Mesenchymal stem cell (in vitro differentiated cells and primary cell): ENCODE measurements at places on chromosomes 7 and 10.

DNA sequence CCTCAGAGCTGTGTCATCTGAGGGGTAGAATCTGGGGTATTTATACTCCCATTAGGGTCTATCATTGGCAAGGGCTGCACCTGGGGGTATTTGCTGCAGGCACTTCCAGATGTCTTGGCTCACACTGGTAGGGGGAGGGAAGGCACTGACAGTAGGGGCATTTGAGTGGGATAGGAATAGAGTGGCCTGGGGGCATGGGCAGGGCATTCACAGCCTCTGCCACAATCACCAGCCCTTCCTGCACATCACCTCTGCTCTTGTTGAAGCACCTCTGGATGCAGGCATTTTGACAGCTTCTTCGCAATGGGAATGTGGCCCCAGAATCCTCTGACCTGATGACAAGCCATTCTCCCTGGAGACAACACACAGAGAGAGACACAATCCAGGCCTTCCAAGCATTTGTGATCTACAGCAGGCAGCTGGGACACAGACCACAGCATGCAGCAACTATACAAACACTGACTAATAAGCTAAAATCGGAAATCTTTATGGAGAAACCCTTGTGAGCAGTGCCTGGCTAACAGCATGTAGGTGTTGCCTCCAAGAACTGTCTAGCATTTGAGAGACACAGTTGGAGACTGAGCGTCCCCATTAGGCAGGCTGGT, 178.5 kb downstream of the KCNMA1 start:
- peak; percentile 89 for DNase-seq

- DNase-seq, result no peak
Observed at GRCh38 chr7:31123726-31124125, 71.6 kb downstream of the ADCYAP1R1 start.

- DNase-seq, result no peak
Observed at GRCh38 chr7:12571691-12572090, 1.2 kb downstream of the SCIN start.

DNA sequence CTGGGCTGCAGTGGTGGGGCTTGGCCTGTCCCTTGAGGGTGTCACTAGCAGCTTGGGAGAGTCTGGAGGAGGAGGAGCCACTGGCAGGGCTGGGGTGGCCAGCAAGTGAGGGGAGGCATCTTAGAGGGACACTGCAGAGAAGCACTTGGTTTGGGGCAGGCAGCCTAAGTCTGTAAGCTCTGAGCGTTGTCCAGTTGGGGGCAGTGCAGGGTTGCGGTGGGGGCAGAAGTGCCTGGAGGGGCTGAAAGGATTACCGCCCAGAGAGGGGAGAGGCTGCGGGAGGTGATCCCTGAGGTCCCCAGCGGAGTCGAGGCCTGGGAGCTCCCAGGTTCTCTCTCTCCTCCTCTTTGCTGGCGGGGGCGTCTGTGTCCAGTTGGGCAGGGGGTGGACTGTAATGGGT, 7.4 kb downstream of the ADCYAP1R1 start:
- DNase-seq, result no peak

GRCh38 chr10:119299531-119299930, 92.2 kb downstream of the GRK5 start:
- DNase-seq, result peak; percentile 59

GRCh38 chr10:87590705-87591588, 68.7 kb upstream of the PAPSS2 start:
- DNase-seq, result peak; percentile 35

DNA sequence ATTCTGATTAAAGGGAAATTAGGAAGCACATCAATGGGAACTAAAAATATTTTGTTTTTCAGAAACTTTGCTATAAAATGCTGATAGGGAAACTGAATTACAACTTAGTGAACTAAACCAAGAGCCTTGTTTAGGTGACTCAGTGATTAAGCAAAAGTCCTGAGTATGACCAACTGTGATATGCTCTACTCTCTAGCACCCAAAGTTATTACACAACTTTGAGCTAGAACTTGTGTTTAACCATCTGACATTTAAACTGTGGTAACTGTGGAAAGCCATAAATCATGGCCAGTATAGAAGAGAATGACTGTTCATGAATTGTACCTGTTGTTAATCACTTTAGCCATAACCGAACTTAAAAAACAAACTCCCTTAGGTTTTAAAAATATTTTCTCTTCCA, 127.4 kb downstream of the ZNF365 start:
- peak; percentile 75 for DNase-seq

DNA sequence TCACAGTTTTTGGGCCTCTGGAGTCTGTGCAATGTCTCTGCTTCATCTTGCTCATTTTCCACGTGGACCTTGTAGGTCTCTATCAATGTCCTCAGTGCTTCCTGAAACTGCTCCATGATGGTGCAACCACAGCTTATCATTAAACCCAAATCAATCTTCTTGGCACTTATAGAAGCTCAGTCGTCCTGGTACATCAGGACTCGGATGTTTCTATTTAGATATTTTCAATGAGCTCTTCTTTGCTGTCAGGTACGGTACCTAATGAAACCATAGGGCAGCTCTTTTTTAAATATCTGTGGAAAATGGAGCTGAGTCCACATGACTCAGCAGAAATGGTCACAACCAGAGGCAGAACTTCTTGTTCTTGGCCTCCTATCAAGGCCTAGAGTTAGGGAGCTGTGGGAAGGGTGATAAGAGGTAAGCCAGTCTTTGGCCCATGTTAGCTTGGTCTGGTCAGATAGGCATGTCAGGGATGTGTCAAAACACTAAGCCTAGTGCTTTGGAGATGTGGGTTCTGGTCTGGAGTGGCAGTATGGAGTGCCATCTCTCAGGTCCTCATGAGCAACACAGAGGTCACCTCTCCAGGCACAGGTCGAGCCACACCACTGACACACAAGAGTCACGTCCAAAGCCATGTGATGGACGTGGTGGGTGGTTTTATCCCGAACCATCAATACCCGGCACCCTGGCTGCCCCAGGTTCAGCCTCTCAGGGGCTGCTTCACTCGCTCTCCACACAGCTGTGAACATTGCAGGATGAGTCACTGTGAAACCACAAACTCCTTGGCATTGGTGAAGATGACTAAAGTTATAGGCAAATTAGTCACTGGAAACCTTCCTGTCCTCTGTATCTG, 87.0 kb downstream of the TBXAS1 start:
- peak; percentile 97 for DNase-seq

DNA sequence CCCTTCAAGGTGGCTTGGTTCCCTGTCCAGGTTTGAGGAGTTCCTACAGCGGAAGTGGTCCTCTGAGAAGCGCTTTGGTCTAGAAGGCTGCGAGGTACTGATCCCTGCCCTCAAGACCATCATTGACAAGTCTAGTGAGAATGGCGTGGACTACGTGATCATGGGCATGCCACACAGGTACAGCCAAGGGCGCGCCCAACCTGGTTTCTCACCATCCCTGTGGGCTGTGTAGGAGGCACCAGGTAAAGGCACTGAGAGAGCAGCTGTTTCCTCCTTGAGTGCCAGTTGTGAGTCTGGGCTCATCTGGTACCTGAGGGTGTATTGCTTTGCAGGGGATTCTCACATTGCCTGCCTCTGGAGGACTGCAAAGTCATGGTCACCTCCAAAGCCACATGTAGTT, 68.0 kb downstream of the OGDH start:
- no peak for DNase-seq

DNA sequence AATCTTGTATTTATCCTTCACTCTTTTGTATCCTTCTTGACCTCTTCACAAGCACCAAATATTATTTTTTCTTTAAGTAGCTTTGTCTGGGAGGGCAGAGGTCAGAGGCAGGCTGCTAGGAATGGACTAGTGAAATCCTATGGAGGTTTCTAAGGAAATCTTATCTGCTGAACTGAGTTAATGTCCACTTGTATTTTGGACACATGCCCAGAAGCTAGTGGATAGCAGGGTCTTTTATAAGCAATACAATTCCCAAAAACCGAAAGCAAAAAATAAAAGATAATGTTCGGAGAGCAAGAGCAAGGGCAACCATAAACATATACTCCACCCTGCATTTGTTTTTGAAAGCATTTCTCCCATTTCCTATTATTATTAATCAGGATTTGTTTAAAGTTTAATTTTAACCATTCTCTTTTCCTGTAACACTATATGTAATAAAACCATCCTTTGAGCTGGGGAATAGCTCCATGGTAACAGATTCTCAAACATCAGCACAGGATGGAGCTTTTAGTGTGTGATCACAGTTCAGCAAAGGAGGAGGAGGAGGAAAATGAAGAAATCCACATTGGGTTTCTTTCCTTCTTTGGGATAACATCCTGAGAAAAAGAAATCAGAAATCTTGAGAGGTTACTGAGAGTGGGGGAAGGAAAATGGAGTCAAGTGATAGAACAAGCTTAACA, 328.2 kb upstream of the LRRN3 start:
- peak; percentile 53 for DNase-seq

- DNase-seq, result no peak
Observed at GRCh38 chr10:132326344-132326889, 5.6 kb upstream of the LRRC27 start.
